Spleen (tissue), 13 donors: ENCODE measurements at places on chromosomes 6 and 20. TPM values are rescaled to one million over a fixed set of nuclear protein-coding genes. Genes with fewer than 3 reads are reported as not detected.

DNA sequence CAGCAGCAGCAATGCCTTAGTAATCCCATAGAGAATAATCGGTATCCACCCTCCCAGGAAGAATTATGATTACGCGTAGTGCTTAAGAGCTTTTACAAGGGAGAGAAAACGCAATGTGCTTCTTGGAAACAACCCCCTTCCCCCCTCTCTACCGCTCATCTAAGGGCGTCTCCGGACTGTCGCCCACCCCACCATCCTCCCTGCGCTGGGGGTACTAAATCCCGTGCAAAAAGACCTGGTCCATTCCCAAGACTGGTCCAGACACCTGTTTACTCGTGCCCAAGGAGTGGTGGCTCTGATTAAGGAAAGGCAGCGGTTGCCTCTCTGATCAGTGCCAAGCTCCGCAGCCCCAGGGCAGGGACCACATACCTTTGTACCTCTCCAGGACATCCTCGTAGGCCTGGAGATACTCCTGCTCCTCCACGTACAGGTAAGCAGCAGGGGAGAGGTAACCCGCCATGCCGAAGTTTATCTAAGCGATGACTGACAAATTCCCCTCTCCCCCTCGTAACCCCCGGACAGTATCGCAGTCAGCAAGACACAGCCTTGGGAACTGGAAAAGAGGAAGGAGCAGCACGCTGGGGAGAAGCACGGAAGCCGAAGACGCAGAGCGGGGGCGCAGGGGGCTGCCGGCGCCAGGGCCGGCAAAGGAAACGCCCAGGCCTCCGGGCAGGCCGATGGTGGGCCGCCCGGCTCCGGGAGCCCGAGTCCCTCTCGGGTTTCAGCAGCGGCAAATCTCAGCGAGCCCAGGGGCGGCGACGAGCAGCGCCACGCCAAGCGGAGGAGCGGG lies 112.0 kb upstream of the BEND6 start:
- H3K4me3 ChIP-seq: peak overlapping the region; percentile 50
- H3K4me1 ChIP-seq: peaks cover 10% of the 10 kb centered on the region
- H3K27me3 ChIP-seq: peaks cover 33% of the 10 kb centered on the region
- peak; percentile 79 for DNase-seq
- H3K27ac ChIP-seq: peak overlapping the region; percentile 83

- H3K36me3 ChIP-seq: no peaks in the 10 kb centered on the region
- H3K4me3 ChIP-seq: peak overlapping the region; percentile 2
- no peak overlapping the region for H3K27ac ChIP-seq
- DNase-seq: peak; percentile 67
- no peaks in the 10 kb centered on the region for H3K27me3 ChIP-seq
Measured at GRCh38 chr6:157263146-157263545, 60.2 kb downstream of the TMEM242 start.

GRCh38 chr6:168354338-168354737 lies 34.8 kb upstream of the DACT2 start:
- no peak overlapping the region for H3K27ac ChIP-seq
- H3K4me1 ChIP-seq: no peaks in the 10 kb centered on the region
- H3K4me3 ChIP-seq: no peak overlapping the region
- H3K36me3 ChIP-seq: no peaks in the 10 kb centered on the region
- H3K27me3 ChIP-seq: no peaks in the 10 kb centered on the region

DNA sequence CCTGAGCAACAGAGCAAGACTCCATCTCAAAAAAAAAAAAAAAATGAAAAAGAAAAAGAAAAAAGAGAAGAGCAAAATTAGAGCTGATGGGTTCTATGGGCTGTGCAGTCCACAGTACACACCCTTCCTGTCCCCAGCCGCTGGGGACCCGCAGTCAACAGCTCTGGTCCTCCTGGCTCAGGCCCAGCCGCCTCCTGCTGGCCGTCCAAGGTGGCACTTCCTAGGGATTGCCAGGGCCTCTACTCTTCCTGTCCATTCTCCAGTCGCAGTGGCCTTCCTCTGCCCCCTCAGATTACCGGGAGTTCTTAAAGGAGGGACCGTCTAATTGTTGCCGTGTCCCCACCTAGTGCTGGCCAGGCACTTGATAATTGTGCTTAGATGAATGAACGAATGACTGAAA lies 41.7 kb downstream of the TMEM242 start:
- H3K4me3 ChIP-seq: no peak overlapping the region
- no peaks in the 10 kb centered on the region for H3K4me1 ChIP-seq
- no peaks in the 10 kb centered on the region for H3K27me3 ChIP-seq
- H3K36me3 ChIP-seq: no peaks in the 10 kb centered on the region
- no peak overlapping the region for H3K27ac ChIP-seq
- no peak for DNase-seq

- H3K4me3 ChIP-seq: no peak overlapping the region
- H3K4me1 ChIP-seq: no peaks in the 10 kb centered on the region
- no peak for DNase-seq
- H3K27me3 ChIP-seq: no peaks in the 10 kb centered on the region
- no peaks in the 10 kb centered on the region for H3K36me3 ChIP-seq
Measured at GRCh38 chr20:11728937-11729336, 188.8 kb upstream of the BTBD3 start.

GRCh38 chr6:108156938-108157233 lies 8.9 kb upstream of the NR2E1 start:
- H3K4me3 ChIP-seq: no peak overlapping the region
- DNase-seq: no peak
- H3K36me3 ChIP-seq: no peaks in the 10 kb centered on the region
- H3K4me1 ChIP-seq: peaks cover 10% of the 10 kb centered on the region
- no peak overlapping the region for H3K27ac ChIP-seq

SIRPG gene
- total RNA-seq: 11.2 TPM

DNA sequence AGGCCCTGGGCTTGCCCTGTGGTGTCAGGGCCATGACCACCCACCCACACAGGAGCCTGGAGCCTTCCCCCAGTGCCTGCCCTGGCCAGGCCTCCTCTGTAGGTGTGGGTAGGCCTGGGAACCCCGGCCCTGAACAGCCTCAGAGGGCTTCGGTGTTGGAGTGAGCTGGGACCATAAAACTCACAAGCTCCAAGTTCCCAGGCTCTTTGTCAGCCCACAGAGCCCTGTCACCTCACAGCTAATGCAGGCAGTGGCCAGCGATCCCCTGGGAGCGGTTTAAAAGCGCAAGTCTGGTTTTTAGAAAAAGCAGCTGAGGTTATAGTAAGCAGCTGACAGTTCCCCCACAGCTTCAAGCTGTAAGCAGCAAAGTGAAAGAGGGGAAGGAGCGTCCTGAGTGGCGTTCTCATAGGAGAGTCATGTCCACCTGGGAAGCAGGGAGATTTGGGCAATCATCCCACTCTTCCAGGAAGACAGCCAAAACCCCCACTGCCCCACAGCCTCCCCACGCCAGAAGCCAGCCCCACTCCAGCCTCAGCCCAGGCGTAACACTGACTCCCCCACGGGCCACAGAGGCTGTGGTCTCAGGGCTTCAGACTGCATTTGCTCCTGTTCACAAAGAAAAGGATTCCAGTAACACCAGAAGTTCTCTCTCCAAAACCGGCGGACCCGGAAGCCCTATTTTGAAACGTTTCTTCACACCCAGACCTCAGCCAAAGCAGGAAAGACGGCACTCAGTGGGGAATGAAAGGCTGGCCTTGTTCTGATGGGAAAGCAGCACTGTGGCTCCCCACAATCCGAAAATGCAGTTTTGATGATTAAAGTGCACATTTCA lies 34.3 kb upstream of the FOXC1 start:
- H3K4me1 ChIP-seq: no peaks in the 10 kb centered on the region
- no peak overlapping the region for H3K4me3 ChIP-seq
- H3K27ac ChIP-seq: no peak overlapping the region
- H3K36me3 ChIP-seq: no peaks in the 10 kb centered on the region

DNA sequence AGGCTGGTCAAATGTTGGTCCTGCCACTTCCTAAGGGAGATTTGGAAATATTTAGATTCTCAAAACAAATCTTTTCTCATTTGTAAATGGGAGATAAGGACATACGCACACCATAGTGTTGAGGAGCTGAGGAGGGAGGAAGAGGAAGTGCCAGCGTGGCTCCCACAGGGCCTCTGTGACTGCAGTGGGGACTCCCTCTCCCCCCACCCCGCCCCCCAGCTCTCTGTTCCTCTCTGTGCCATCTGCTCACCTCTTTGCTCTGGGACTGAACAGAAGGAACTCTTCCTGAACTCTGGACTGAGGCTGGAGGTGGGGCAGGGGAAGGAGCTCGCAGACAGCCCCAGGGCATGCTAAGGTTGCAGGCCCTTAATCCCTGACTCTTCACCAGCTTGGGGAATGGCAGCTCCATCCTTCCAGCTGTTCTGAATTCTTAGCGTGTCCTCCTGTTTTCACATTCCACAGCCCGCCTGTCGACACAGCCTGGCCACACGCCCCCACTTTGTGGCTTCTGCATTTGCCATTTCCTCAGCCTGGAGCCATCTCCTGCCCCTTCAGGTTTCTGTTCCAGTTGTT lies 11.4 kb downstream of the DDX27 start:
- DNase-seq: peak; percentile 82
- no peak overlapping the region for H3K4me3 ChIP-seq
- no peaks in the 10 kb centered on the region for H3K27me3 ChIP-seq
- H3K36me3 ChIP-seq: peaks cover 18% of the 10 kb centered on the region
- peaks cover 15% of the 10 kb centered on the region for H3K4me1 ChIP-seq
- H3K27ac ChIP-seq: peak overlapping the region; percentile 58

DNA sequence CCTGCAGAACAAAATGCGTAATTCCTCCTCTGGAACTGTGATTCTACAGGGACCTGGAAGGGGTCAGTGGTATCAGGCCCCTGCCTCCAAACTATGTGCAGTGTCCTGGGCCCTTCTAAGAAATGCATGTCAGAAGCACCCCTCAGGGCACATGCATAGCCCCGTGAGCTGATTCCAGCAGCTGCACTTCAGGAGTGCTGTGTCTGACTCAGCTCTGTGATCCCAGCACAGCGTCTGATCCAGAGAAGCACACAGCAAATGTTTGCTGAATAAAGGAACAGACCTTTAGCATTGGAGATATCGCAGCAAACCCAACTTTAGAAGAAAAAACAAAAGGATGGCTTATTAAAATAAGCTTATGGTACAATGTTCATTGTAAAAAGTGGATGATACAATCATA lies 15.8 kb upstream of the MAFB start:
- DNase-seq: no peak
- H3K36me3 ChIP-seq: no peaks in the 10 kb centered on the region
- no peak overlapping the region for H3K27ac ChIP-seq
- no peak overlapping the region for H3K4me3 ChIP-seq
